Activated T-cell treated with anti-CD3 and anti-CD28 coated beads, Interleukin-2, amount 50 U/mL, for 1 hour (primary cell): ENCODE measurements at places on chromosomes 16 and 17.

- no peak for DNase-seq
Observed at GRCh38 chr17:55776271-55776670, 25.4 kb downstream of the PCTP start.

- no peak for DNase-seq
Observed at GRCh38 chr17:79541056-79541850, 69.6 kb downstream of the RBFOX3 start.

DNA sequence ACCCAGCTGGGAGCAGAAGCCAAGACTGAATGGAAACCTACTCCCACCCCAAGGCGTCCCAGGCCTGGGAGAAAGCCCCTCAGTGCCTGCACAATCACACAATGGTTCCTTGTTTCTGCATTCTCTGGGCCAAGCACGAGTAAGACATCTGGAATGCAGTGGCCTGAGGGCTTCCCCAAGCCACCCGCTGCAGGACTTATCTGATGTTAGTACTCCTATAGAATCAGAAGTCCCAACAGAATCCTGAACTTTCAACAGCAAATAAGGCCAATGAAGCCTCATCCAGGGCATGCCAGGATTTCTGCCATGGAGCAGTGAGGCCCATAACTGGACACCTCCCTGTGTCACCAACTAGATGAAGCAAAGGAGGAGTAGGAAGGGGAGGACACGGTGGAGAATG, 28.6 kb downstream of the MYO18A start:
- DNase-seq = no peak

GRCh38 chr16:84065536-84066132, 23.0 kb upstream of the SLC38A8 start:
- DNase-seq = peak; percentile 20
